ENCODE measurements at places on chromosomes 2 and 18. TPM values are rescaled to one million over a fixed set of nuclear protein-coding genes. Genes with fewer than 3 reads are reported as not detected.

DNA sequence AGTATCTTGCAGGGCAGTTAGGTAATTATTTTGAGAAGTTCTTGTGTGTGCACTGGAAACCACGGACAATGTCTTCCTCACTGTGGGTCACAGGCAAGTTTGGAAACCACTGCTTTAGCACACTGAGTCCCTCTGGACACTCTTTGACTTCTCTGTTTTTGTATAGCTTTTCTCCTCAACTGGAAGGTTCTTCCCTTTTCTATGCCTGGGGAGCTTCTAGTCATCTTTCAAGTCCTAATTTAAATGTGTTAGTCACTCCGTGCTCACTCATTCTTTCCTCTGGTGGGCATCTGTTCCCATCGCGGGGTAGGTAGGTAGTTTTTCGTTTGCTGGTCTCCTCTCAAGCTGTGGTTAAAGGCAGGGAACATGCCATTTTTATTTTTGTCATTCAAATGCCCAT is 32.1 kb downstream of the E2F6 start:
- DNase-seq = no peak

GRCh38 chr2:202009019-202009481 is 24.6 kb upstream of the FZD7 start:
- DNase-seq = no peak

GRCh38 chr18:37084912-37085311 is 256.0 kb downstream of the KIAA1328 start:
- no peak for DNase-seq

HJURP gene
- not detected for total RNA-seq

DNA sequence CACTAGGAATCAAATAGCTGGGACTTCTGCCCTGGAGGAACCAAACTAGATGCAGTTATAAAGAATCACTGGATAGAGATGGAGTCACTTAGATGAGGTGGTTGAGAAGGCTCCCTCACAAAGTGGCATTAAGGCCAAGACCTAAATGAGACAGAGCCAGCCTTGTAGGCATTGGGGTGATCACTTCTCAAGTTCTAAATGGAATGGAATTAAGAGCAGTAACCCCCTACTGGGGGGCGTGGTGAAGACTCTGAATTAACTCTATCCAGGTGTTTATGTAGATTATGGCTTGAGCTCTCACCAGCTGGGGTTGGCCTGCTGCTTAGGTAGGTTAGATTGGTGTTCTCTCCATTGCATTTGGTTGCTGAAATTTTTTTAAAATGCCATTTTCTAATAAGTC is 71.3 kb downstream of the TTC27 start:
- no peak for DNase-seq

DNA sequence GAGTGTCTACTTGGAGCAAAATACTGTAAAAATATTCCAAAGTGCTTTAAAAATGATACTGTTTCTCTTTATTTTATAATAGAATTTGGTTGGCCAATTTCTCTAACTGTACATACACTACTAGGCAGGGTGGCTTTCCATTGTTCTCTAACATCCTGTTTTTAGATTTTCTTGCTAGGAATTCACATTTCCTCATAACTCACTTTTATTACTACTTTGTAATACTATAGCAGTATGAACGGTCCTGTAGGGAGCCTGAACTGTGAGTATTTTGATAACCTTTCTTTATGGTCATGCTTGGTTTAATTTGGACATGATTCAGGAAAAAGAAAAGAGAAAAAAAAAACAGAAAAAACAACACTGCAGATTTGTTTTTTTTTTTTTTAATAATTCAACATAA is 37.8 kb downstream of the GCG start:
- DNase-seq = no peak

DNA sequence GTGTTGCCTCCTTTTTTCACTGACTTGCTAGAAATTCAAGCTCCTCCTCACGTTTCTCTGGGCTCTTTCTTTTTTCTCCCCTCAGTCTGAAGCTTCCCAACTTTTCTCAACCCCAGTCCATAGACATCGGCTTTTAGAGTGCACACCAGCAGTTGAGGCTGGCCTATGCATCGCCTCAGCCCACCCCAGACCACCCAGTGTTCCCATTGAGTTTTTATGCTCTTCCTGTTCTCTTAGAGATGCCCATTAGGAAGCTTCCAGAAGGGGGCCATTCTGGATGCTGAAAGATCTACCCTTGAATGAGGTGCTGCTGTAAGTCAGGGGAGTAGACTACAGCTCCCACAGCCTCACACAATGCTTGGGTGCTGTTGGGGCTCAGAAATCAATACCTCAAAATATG is 12.0 kb upstream of the GYPC start:
- no peak for DNase-seq

VWC2L gene
- total RNA-seq = 0.10 TPM

DNA sequence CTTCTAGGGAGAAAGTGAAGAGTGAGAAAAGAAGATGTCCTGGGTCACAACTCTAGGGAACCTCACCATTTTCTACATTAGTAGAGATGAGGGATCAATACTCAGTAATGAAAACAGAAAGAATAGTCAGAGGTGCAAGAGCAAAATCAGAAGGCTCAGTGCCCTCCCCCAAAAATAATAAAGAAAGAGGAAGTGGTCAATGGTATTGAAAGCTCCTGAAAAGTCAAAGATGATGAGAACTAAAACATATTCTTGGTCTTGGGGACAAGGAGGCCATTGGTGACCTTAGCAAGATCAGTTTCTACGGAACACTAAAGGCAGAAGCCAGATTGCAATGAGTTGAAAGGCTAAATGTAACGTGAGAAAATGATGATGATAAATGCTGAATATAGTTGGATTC is 24.5 kb upstream of the MYO1B start:
- DNase-seq = no peak

DNA sequence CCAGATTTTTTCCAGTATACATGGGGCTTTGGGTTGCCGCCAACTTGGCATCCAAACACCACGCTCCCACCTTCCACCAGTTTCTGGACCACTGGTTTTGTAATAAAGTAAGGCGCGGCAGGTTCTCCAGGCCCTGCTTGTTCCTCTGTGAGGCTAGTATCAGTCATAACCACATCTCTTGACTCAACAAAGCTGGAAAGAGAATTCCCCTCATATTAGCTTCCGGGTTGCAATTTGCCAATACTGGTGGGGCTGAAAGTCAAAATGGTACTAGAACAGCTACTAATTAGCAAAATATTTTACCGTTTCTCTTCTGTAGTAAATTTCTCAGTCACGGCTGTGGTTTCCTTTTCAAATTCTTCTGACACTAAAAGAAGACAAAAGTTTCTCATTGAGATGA is 25.0 kb downstream of the TTN start:
- no peak for DNase-seq

DNA sequence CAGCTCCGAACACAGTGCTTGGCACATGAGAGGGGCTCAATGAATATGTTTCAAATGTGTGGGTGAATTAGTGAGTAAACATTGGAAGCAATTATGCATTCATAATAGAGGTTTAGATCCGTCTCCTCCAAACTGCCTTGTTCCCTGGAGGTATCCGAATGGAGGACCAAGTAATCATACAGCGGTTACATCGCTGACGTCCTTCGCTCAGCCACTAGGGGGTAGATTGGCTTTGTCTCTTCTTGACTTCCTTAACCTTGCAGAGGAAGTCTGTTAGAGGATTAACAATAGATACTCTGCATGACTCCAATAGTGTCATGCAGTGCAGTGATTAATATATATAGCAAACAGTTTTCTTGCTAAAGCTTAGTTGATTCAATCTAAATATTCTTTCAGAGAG is 517.0 kb downstream of the PTPRM start:
- no peak for DNase-seq

ZNF521 gene
- 44.5 TPM for total RNA-seq

LIMS4 gene
- 8.2 TPM for total RNA-seq

DNA sequence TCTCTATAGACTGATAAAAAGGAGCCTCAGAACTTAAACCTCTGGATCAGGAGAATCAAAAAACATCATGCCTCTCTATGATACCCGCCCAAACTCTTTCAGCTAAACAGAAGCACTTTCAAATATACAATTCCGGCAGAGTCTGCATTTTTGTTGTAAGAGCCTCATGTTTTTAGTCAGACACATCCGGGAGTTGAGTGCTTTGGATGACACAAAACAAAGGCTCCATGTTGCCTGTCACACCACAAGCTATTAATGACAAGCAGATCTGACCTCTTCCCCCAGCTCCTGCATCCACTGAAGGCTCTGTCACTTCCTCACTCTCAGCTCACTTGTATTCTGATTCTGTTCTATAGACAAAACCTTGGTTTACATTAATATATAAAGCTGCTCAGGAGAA is 33.2 kb downstream of the SLC38A11 start:
- no peak for DNase-seq

MAPRE3 gene
- total RNA-seq = 11.4 TPM

NGEF gene
- total RNA-seq = 5.3 TPM

DNA sequence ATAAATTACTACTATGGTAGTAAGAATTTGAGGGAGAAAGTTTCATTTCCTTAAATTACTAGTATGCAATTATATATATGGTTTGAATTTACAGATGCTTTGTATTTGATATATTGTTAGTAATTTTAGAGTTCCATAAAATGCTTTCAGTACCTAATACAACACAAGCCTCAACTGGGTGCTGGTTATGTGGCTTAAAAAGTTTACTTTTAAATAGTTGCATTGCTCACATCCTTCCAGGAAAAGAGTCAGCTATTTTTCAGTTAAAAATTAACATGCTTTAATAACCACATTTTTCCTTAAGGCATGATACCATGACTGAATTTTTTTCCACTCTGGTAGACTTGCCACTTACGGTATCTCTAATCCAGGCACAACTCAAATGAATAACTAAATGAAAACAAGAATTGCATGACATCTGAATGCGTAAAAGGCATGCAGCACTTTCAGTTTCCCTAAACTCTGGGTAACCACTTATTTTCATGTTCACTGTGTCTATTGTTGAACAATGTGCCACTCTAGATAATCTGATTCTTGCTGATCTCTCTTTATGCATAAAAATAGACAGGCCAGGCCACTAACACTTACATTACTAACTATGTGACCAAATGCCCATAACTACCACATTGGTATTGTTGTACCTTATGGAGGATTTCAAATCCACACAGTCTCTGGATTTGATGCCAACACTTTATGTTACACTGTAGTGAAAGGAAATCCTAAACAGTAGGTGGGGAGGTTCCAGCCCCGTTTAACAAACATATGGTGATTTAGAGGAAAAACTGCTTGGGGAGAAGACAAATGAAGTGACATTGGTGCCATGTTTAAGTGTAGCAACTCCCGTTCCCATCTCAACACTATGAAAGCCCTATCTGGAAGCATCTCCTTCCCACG is 35.5 kb upstream of the SLC35F5 start:
- no peak for DNase-seq

DNA sequence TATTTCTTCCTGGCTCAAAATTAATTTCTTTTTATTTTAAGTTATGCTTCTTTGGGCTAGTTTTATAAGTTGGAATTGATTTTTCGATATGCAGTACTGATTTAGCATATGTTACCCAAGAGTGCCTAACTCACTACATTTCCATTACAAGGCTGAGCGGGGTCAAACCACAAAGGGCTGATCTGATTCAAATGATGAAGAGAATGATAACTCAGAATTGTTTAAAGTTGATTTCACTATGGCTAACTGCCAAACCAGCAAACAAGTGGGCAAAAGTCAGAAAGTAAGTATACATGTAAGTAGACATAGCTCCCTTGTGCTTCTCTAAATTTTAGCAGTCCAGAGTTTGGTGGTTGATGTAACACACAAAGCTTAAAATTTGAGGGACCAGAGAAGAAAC is 35.6 kb downstream of the RAD51AP2 start:
- no peak for DNase-seq

APCDD1 gene
- 38.5 TPM for total RNA-seq

GRCh38 chr18:50099725-50100407 is 95.1 kb downstream of the MYO5B start:
- no peak for DNase-seq

RTP5 gene
- 0.10 TPM for total RNA-seq

- no peak for DNase-seq
Measured at GRCh38 chr2:214810671-214811070, 1.2 kb upstream of the BARD1 start.

DNA sequence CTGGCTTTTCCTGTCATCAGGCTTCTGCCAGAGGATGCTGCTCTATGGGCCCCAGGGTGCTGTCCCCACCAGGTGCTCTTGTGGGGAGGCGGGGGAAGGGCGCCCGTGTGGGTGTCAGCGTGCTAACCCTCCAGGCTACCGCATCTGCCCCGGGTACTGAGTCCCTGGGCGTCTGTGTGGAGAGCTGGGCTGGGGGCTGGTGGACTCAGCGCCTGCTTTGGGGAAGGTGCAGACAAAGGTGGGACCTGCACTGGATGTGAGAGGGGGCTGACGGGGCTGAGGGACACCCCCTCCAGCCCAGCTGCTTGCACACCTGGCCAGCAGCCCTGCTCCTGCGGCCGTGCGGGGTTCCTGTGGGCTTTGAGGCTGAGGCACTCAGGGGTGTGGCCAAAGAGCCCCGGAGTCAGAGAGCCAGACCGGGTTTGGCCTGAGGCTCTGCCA is 120.7 kb upstream of the PXDN start:
- DNase-seq = peak; percentile 64

GRCh38 chr2:23208339-23208738 is 176.6 kb upstream of the KLHL29 start:
- no peak for DNase-seq

DNA sequence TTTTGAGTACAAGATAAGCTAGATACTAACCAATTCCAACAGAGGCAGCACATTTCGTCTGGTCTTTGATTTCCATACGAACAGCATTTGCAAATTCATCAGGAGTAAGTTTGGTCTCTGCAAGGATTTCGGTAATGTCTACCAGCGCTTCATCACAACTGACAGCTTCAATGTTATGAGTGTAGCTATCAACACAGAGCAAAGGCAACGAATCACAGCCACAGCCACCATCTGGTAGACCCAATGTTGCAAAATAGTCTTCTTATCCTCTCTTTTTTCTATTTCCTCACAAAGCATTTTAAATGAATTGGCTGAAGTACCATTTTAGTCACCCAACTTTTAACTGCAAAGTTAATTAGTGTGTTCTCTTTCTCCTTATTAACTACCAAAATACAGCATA is 68.3 kb downstream of the REV1 start:
- DNase-seq = no peak

DNA sequence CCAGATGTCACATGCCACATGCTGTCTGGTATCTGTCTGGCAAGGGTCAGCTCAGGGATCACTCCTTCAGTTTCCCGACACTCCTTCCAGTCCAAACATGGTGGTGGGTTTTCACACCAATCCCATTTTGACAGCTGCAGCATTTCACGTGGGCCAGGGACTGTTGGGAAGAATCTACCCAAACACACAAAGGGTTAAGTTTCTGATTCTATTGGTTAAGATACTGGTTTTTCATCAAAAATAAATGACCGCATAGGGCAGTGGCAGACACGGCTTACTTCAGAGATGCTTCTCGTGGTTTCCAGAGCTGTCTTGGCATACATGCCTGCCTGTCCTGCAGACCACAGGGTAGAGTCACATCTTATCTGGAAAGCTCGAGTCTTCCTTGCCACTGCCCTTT is 79.7 kb downstream of the PSMG2 start:
- no peak for DNase-seq

GRCh38 chr2:19851116-19851695 is 50.6 kb downstream of the TTC32 start:
- DNase-seq = no peak

- DNase-seq = no peak
Measured at GRCh38 chr2:171393487-171393886, 40.3 kb downstream of the METTL8 start.

Measured in posterior vena cava (tissue), 2 donors.